CD4-positive, alpha-beta T cell treated with Interleukin-4 for 4 hours (primary cell): ENCODE measurements at places on chromosomes 16 and 17.
A peak's percentile ranks its signal among the peaks of the same experiment; 100 is the strongest.

DNA sequence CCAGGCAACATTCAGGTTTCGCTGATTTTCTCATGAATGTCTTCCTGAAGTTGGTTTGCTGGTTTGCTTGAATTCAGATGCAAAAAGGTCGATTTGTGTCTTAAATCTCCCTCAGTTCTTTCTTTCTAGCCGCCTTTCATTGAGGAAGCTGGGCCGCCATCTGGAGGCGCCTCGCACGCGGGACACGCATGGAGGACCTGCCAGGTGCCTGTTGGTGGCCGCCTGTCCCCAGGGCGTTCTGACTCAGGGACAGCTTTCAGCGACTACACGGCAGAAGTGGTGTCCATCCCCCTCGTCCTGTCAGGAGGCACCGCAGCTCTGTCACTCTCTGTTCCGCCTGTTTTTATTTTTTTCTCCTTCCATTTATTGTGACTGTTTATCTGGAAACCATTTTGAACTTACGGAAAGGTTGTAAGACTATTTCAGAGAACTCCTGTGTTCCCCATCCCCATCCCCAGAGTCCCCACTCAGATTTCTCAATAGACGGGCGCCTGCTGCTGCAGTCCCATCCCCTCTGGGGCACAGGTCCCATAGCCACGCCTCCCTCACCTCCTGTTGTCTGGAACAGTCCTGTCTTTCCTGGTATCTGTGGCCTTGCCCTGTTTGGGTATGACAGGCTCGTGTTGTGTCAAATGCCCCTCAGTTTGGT, 33.2 kb downstream of the COX4I1 start:
- DNase-seq = no peak

- peak; percentile 40 for DNase-seq
Observed at GRCh38 chr17:1484676-1485422, 7.6 kb downstream of the MYO1C start.

- DNase-seq = no peak
Observed at GRCh38 chr17:4693416-4693815, 10.5 kb downstream of the PELP1 start.

DNA sequence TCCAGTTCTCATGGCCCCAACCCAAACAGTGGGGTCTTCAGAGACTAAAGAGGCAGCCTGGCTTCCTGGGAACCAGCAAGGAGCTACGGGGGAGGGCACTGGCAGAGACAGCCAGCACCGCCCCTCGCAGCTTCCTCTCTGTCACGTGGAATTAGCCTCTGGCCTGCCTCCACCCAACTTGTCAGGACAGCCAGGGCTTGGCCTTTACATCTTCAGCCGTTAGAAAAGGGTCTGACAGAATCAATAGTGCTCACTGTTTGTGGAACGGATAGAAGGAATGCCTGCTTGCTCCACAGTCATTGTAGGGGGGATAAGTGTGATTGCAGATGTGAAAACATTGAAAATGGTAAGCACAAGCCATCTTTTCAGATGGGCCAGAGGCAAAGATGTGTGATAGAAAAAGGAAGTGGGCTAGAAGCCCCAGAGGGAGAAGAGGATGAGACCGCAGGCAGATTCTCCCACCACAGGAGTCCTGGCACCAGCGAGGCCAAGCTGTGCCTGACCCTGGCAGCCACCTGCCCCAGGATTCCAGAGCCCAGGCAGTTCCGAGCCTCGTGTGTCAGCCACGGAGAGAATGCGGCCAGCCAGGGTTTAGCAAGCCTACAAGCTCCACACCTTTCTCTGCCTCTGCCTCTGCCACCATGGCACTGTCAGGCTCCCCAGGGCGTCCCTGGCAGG, 18.6 kb downstream of the GRIN2C start:
- no peak for DNase-seq

DNA sequence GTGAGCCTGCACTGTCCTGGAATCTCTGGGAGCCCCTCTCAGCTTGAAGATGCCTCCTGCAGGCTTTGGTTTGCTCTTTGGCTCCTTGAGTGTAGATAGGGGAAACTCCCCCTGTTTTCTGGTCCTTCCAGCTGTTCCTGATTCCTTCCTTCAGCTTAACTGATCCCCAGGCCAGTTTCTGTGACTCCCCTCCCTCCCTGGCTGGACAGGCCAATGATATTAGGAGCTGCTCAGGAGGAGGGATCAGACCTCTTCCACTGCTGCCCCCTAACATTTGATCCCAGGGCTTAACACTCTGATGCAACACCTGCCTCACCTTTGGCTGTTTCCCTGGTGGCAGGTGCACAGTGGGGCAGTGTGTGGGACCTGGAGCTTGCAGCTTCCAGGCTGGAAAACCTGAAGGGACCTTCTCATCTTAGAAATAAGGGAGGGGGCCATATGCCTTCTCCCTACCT, at the start of gene TAC4:
TAC4 (minus strand) TSS at position 51 of the 455 bp plus-strand sequence. CDS start 52 bp downstream, outside the sequence.
- no peak for DNase-seq
